ENCODE measurements at places on chromosomes 6 and 20.

DNA sequence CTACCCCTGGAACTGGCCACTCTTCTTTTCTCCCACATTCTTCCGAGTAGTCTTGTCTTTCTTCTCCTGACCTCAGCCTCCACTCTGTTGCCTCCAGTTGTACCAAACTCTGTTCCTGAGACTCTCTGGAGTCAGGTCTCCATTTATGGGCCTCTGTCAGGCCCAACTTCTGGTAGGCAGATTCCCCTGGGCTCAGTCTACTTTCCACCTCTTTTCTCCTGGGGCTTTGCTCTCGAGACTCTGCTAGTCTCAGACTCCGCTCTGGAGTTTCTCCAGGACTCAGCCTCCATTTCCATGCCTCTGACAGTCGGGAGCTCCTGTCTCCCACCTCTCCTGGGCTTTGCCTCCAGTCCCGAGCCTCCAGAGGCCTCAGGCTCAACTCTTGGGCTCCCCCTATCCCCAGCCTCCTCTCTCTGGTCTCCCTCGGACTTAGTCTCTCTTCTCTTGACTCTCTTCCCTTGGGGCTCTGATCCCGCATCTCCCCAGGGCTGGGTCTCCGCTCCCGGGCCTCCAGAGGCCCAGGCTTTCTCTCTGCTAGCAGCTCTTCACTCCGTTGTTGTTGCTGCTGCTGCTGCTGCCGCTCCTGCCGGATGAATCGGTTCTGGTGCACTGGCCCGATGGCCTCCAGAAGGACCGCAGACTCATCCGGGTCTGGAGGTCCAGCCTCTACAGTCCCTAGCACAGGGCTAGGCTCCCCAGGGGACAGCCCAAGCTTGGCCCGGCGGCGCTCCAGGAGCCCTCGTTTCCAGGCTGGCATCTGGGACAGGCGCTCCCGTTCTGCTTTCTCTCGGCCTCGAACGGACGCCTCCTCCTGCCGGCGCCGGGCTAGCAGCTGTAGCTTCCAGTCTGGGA lies 1.1 kb downstream of the PPP1R18 start:
- peak; percentile 36 for DNase-seq

DNA sequence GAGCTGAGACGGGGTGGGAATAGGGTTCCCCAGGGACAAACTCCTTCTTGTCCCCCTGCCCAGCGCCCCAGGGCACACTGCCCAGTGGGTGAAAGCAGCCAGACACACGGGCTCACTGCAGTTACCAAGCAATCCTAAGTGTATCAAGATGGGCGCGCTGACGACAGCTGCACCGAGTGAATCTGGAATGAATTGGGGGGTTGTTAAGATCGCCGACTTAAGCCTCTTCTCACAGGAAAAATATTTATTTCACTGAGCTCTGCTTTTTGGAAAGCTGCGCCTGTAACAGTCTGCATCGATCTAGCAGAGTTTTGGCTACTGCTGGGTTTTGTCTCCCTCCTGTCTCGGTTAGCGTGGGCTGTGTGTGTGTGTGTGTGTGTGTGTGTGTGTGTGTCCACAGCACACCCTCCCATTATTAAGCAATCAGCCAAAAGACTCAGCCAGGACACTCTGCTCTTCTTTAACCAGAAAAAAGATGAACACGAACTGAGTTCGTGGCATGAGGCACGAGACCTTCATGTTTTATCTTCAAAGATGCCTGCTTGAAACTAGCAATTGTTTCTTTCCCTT lies 35.9 kb downstream of the RIPOR3 start:
- peak; percentile 58 for DNase-seq

- no peak for DNase-seq
Observed at GRCh38 chr20:9518576-9519175, 4.3 kb downstream of the LAMP5 start.

- no peak for DNase-seq
Observed at GRCh38 chr20:59322585-59323454, 22.4 kb downstream of the EDN3 start.

DNA sequence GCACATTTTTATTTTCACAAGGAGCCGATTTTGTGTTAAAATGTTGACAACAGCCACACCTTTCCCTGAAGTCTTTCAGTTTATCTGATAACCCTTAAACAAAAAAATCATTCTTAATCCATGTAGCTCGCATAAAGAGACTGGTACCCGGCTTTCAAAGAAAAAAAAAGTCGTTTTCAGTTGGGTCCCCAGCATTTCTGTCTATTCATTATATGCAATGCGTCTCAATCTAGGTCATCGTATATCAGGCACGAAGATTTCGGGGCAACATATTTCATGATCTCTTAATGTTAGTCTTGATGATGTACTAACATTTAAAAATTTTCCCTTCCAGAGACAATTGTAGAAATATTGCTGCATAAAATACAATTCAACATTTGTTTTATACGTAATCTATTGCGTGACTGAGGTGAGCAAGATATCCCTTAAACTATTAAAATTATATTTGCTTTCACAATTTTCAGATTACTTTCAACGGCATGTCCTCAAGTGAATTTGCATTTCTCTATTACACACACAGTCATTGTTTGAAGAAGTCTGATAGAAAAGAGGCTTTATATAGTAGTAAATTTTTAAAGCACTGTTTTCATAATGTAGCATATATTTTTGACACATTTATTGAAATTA lies 2.9 kb upstream of the TUBB2B start:
- no peak for DNase-seq

- DNase-seq, result no peak
Observed at GRCh38 chr20:5776077-5776476, 25.9 kb downstream of the SHLD1 start.

DNA sequence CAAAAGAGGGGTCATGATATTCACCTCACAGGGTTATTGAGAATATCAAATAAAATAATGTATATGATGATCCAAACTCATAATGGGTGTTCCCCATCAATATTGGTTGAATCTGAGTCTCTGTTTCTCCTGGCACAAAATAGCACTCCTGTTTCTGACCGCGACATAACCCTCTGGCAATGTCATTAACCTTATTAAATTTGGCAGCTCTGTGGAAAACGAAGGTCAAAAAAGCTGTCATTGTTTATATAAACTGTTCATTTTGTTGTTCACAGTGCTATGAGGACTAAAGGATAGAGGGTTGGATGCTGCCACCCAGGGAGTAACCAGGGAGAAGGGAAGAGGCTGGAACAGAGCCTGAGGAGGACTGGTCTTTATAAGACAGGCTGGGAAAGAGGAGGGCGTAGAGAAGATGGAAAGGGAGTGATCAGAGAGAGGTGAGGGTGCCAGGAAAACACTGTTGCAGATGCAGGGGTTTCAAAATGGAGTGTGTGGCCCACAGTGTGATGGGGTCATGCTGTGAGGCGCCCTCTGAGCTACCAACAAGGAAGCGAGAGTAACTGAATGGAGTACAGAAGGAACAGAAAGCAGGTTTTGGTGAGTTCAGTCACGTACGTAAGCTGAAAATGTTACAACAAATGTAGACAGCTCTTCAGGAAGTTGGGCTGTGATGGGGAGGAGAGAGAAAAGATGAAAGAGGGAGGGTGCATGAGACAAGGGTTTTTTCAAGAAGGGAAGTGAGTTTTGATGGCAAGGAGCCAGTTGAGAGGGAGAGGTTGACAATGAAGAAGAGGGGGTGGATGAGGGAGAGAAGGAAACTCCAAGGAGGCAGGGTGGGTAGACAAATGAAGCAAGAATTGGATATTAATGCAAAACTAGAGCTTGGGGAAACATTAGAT lies 251.6 kb upstream of the TAB2 start:
- DNase-seq, result no peak

- no peak for DNase-seq
Observed at GRCh38 chr6:10166031-10166430, 248.8 kb downstream of the TFAP2A start.

- no peak for DNase-seq
Observed at GRCh38 chr6:135397172-135397952, 100.2 kb downstream of the AHI1 start.

DNA sequence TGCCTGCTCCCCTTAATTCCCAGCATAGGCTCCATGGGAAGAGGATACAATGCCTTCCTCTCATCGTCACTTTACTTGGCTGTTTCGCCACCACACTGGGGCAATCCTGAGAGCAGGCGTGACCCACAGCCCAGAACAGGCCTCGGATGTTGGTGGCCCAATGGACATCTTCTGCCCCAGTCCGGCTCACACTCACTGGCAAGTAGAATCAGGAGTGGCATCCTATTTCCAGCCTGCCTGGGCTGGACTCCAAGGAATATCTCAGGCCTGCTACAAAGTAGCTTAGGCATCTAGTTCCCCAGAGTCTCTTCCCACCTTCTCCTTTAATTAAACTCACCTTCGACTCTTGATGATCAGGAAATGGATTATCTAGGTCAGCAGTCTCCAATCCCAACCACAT lies 110.5 kb downstream of the LRFN2 start:
- no peak for DNase-seq

DNA sequence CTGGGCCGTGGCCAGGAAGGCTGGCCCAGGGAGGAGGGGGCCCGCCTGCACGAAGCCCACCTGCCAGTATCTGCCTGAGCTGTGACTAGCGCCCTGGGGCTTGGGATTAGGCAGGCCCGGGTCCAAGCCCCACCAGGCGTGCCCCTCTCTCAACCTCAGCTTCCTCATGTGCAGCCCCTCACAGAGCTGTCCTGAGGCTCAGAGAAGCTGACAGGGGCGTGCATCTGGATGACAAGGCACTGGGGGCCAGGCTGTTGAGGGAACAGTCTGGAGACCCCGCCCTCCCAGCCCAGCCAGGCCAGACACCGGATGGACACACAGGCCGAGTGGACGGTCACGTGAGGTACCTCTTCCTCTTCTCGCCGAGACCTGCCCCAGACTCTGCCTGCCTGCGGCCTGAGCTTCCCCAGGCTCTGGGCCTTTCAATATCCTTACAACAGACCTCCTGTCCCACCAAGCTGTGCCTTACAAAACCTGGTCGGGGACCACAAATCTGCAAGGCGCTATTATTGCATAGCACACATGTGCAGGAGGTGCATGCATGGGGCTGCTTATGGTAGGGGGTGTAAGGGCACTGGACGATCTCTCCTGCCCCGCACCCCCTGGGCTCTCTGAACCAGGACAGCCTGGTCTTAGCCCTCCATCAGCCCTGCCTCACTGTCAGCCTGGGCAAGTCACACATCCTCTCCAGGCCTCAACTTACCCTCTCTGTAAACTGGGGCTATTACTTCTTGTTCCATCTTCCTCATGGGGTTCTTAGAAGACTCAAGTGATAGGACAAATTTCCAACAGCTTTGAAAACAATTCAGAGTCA lies 20.0 kb downstream of the NOL4L start:
- peak; percentile 46 for DNase-seq

GRCh38 chr6:30112402-30112994 lies 392 bp downstream of the TRIM31 start:
- no peak for DNase-seq

- DNase-seq, result no peak
Observed at GRCh38 chr20:57030611-57031600, 235.5 kb downstream of the BMP7 start.

DNA sequence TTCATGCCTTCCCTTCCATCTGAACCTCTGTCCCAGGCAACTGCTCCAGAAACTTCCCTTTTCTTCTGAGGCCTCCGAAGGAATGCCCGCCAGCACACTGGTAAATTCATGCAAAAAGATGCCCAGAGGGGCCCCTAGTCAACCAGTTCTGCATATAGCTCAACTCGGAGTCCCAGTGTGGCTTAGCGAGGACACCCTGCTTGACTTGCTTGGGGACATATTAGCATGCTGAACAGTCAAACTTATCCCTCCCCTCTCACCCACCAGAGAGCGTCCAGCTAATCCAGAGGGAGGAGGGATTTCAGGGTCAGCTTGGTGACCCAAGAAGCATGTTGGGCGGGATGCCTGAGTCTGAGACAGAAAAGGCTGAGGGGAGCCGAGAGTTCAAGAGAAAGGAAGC lies 23.0 kb upstream of the MDFI start:
- no peak for DNase-seq

DNA sequence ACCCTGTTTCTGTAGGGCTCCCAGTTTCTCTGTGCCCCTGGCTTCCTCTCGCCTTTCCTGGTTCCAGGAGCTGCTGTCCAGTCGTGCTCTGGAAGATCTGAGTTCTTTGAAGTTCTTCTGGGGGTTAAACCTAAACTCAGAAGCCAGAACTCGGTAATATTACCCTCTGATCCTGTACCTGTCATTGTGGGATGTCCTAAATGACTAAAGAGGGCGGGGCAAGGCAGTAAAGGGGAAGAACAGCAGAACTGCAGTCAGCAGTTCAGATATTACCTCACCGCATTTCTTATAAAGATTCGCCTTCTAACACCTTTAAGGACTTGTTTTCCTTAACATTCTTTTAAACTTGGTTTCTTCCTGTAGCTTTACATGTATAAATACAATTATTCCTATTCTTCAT lies 63.9 kb downstream of the FAM120B start:
- DNase-seq, result peak; percentile 36

GRCh38 chr20:11838076-11838636 lies 79.5 kb upstream of the BTBD3 start:
- no peak for DNase-seq

DNA sequence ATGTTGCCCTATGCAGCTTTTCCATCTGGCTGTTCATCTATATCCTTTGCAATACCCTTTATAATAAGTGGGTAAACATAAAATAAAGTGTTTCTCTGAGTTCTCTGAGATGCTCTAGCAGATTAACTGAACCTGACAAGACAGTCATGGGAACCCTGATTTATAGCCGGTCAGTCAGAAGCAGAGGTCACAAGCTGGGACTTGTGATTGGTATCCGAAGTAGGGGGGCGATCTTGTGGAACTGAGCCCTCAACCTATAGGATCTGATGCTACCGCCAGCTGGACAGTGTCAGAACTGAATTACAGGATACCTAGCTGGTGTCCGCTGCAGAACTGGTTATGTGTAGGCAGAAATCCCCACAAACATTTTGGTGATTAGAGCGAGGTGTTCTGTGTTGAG lies 39.0 kb downstream of the SLC17A5 start:
- no peak for DNase-seq

DNA sequence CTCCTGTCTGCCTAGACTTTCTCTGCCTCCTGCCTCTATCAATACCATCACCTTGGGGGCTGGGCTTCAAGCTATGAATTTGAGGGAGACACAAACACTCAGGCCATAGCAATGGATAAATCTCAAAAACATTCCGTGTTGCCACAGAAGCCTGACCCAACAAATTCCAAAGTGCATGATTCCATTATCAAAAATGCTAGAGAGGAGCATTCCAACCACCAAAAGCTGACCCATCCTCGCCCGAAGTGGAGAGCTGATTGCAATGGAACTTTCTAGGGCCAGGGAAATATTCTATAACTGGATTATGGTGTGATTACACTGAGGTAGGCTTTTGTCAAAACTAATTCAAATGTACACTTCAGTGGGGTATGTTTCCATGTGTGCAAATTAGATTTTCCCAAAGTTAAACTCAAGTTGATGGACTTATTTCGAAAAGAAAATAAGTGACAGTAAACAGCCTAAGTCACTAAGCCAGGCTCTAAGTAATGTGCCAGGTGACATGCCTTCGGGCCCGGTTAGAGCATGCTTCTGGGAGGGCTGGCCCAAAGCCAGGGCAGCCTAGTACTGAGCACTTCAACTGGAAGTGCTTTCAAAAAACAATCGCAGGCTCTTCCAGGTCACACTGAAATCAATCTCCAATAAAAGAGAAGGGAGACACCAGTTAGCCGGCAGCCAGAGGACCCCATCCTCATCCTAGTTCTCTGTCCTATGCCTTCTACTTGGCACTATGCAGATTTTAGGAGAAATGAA lies 142.3 kb downstream of the TBXT start:
- DNase-seq, result no peak

GRCh38 chr20:17637985-17638640 lies 43.9 kb downstream of the RRBP1 start:
- DNase-seq, result no peak
